ENCODE measurements at places on chromosomes 3 and 15.
A peak's percentile ranks its signal among the peaks of the same experiment; 100 is the strongest.

GRCh38 chr3:37945807-37946530 lies 44.6 kb upstream of the VILL start:
- DNase-seq = no peak

DNA sequence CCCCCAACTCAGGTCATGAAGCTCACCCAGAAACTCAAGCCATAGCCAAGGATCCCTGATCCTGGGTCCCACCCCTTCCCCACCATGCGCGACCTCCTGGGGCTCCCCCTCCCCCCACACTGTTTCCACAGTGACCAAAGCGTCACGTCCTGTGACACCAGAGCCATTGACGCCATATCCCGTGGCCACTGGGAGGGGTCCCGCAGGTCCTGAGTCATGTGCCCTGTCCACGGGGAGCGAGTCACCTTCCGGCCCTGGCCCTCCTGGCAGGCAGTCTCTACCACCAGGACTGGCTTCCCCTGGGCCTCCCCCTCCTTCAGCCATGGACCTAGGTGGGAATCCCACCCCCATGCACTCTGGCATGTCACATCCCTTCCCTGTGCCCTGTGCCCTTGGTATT lies 15.6 kb downstream of the SEMA3F start:
- DNase-seq = no peak

DNA sequence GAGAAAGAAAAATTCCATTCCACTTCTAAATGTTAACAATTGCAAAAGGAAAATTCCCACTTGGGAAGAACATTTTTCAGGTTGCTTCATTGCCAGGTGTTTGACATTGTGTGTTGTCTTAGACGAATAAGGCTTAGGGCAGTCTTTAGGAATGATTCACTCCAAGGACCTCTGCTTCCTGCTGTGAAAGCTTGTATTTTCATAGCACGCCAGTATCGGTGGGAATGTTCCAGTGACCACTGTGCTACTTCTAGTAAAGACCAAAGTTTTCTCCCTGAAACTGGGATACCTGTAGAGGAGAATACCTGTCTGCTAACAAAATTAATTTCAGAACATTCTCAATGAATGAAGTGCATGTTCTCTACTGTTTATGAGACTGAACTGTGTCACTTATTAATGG lies 64.1 kb downstream of the CDIN1 start:
- no peak for DNase-seq

DNA sequence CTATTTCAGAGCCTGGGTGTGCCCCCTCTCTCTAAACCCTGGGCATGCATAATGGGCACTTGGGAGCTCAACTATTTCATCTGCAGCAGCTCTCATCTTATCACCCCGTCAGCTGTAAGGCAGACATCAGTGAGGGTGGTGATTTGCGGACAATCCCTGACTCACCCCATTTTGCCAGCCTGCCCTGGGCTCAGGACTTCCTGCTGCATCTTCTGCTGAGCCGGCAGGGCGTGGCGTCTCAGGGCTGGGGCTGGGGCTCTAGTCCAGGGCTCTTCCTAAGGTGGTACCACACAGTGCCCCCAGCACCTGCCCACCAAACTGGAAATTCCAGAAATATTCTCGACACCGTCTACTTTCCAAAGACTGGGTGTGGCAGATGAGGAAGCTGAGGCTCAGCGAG lies 925 bp upstream of the PSTPIP1 start:
- DNase-seq = no peak

DNA sequence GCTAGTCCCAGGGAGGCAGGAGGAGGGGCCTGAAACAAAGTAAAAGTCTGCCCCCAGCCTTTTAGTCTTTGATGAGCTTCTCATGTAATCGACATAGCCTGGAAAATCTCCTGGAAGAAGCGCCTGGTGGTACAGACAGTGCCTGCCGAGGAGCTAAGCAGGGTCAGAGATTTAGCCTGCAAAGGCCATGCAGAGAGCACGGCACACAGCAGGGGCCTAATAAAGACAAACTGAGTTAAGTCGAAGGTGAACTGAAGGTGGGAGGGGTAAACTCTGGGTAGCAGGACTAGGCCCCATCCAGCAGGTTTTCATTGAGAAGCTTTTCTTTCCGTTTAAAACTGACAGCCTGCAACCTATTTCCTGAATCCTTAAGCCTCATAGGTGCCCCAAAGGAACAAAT lies 115.5 kb upstream of the ABHD17C start:
- no peak for DNase-seq

GRCh38 chr3:33544126-33544525 lies 103.9 kb upstream of the UBP1 start:
- no peak for DNase-seq

DNA sequence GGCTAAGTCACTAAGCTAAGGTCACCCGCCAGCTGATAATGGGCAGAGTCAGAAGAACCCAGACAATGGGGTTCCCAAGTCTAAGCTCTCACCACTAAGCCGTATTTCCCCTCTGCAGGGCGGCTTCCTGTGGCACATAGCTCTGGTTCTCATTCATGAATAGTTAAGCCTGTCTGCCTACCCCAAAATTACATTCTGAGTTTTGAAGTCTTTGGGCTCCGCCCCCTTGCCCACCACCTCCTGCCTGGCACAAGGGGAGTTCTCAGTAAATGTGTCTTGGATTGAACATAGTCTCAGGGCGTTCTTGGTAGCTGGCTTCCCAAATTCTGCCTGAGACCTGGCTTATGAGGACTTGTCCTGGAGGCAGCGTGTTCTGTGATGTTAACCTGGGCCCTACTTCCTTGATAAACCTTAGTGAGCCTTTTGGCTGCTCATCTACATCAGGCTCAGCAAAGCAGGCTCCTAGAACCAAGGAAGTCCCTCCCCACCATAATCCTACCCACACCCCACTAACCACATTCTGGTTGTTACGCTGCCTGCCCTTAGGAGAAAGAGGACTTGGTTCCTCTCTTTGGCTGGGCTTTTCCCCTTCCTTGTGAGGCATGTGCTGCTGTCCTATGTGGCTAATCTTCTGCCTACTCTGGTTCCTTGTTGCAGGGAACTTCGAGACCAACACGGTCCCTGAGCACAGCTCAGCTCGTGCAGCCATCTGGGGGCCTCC lies 54.9 kb downstream of the STARD5 start:
- no peak for DNase-seq

GRCh38 chr3:49518016-49518415 lies 36.3 kb upstream of the BSN start:
- DNase-seq = no peak

GRCh38 chr3:142447301-142447851 lies 461 bp downstream of the XRN1 start:
- DNase-seq = peak; percentile 66

DNA sequence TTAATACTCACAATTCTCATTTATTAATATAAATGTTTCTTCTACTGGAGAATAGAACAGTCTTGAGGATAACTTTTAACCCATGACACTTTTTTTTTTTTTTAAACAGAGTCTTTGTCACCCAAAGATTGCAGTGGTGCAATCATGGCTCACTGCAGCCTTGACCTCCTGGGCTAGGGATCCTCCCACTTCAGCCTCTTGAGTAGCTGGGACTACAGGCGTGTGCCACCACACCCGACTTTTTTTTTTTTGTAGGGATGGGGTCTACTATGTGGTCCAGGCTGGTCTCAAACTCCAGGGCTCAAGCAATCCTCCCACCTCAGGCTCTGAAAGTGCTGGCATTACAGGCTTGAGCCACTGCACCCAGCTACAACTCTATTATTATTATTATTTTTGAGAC lies 34.5 kb downstream of the PIK3CB start:
- no peak for DNase-seq

- peak; percentile 38 for DNase-seq
Measured at GRCh38 chr3:153163756-153164550, 1.9 kb downstream of the RAP2B start.

DNA sequence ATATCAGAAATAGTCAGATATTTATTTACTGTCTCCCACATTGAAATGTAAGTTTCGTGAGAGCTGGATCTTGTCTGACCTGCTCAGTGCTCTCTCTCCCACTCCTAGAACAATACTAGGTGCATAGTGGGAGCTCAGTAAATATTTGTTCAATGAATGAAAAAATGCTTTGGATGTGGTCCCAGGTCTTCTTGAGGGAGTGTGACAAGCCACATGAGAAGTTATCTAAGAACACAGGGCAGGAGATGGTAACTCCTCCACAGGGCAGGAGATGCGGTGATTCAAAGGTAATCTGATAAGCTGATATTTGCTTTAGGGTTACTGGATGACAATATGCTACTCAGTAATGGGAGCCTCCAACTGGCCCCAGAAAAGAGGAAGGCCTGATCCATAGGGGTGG lies 25.8 kb upstream of the PLA2G4E start:
- DNase-seq = no peak

DNA sequence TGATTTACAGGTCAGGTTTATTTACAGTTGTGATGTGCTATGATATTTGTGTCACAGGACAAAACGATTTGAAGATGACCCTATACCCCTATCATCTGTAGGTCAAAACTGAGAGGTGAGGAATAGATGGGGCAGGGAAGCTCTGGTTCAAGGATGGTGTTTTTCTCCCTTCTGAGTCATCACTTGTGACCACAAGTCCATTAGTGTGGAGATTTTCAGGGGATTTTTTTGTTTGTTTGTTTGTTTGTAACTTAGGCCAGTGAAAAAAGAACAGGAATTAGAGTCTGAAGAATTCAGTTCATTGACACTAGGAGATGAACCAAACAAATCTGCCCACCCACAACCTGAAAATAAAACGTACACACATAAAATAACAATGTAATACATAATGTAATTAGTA lies 62.7 kb upstream of the FAM98B start:
- no peak for DNase-seq

GRCh38 chr3:58041182-58041825 lies 33.1 kb downstream of the FLNB start:
- DNase-seq = no peak

- DNase-seq = no peak
Measured at GRCh38 chr3:66426135-66426534, 74.7 kb downstream of the LRIG1 start.

DNA sequence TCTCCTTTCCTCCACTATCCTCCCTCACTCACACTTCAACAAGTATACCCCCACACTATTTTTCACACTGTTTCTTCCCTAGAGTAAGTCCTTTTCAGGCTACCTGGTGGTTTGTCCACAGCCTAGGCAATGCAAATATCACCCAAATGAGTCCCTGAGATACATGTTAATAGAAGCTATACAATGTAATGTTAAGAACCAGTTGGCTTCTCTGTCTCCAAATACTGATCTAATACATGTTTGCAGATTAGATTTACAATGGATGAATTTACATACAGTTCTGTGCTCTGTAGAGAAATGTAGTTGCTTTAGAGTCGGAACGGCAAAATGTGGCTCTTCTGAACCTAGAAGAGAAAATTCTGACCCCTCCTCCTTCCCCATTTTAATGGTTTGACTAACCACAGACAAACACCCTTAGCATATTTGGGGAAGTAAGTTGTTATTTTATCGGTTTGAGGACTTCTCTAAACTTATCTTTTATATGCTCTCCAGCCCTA lies 63.6 kb upstream of the MBNL1 start:
- peak; percentile 90 for DNase-seq

DNA sequence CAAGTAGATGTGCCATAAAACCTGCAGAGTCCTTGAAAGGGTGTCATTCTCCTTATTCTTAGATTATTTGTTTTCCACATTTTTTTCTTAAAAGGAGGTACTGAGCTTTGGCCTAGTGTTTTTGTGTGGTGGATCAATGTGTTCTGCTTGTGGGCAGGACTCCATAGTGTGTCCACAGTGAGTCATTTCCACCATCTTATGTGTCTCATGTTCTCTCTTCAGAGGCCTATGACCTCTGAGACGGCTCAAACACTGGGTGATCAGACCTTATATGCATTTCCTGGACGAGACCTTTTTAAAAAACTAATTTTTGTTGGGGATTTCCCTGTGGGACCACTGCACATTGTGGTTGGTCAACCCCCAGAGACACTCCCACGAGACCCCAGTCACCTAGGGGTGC lies 93.4 kb downstream of the CHCHD4 start:
- no peak for DNase-seq

DNA sequence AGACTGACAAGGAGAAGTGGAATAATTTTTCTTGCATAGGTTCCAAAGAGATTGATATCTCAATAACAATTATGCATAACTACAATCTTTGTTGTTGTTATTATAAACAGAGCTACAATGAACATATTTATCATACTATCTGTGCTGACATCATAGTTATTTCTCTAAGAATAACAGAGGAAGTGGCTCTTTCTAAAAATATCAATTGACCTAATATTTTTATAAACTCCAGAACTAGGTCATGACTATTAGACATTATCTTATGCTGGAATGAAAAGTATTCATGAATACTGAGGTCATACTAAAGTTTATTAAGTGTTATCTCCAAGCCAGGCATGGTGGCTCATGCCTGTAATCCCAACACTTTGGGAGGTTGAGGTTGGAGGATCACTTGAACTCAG lies 114.1 kb downstream of the DCLK3 start:
- DNase-seq = no peak

GRCh38 chr3:37477711-37478487 lies 303.5 kb upstream of the LRRFIP2 start:
- DNase-seq = no peak

GRCh38 chr3:194095902-194096301 lies 40.0 kb upstream of the HES1 start:
- DNase-seq = no peak

- peak; percentile 92 for DNase-seq
Measured at GRCh38 chr3:154862265-154862664, 217.9 kb upstream of the MME start.

DNA sequence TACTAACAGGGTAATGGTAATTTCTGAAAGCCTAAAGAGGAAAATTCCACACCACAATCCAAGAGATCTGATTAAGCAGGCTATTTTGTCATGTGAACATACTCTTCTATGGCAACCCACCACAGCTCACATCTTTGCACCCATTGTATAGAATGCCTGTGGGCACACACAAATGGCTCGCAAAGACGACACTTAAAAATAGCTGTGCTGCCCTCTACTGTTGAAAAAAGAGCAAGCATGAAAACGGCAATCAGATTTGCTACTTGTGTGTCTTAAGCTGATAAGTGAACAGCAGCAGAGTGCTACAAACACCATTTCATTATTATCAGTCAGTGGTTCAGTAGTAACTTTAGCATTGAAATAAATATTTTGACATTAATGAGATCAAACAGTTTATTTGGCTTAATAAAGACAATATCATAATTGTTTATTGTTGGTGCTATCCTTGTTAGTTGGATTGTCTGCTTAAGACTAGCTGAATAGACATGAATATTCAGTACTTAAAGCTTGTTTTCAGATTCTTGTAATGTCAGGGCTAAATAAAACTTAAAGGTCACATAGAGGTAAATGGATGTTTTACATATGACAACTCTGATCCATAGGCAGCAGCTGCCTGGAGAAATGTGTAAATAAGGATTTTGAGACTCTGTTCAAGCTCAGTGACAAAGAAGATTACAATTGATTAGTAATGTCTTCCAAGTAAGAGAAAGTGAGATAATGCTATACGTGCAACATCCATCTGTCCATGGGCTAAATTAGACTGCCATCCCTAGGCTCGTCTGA lies 199.1 kb downstream of the LRRN1 start:
- peak; percentile 81 for DNase-seq

GRCh38 chr3:29137601-29138000 lies 143.3 kb upstream of the RBMS3 start:
- DNase-seq = no peak

GRCh38 chr3:42490243-42490642 lies 12.2 kb upstream of the VIPR1 start:
- DNase-seq = peak; percentile 73

Data from NAMALWA (cell line).